Muscle of arm (tissue), 14 donors: ENCODE measurements at places on chromosomes 2 and 18.
A peak's percentile ranks its signal among the peaks of the same experiment; 100 is the strongest.

DNA sequence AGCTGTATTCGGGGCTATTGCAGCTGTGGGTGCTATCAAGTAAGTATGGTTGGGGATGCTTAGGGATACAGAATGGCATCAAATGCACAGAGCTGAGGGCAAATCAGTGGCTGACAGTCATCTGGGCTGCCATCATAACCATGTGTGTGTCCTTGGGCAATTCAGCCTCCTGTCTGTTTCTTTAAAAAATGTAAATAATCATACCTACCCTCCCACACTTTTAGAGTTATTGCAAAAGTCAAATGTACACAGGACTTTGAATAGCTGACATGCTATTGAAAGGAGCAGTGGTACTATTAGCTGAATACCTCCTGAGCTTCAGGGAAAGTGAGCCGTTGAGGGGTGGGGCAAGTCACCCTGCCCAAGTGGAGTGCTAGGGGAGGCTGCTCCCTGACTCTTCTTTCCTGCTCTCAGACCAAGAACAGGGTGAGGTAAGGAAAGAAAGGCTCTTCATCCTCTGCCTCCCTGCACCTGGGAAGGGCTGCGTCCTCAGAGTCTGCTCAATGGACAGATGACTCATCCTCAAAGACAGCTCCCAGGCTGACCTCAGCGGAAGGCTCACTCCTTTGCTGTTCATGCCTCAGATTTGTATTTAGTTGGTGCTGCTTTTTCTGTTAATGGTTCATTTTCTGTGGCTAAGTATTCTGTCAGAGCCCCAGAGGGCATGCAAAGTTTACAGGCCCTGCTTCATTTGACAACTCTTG is 54.9 kb upstream of the BZW1 start:
- no peak for DNase-seq

- no peak for DNase-seq
These were observed 1475.9 kb upstream of the NXPH2 start for GRCh38 chr2:140256080-140256479.

DNA sequence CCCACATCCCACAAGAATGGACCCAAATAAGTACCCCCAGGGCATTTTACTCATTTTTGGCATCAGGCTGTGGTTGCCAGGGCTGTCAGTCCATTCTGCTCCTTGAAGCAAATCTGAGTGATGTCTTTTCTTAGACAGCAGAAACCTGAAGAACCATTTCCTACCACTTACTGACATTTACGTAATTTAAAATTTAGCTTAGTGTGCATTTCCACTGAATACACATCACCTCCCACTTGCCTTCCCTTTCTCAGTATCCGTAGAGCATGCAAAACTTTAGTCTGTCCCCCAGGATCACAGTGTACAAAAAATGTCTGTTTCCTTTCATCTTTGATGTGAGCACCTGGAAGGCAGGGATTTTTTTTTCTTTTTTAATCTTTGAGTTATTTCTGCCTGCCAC is 130.3 kb downstream of the XIRP2 start:
- no peak for DNase-seq

GRCh38 chr2:99831772-99832171 is 310.6 kb downstream of the AFF3 start:
- DNase-seq, result no peak

DNA sequence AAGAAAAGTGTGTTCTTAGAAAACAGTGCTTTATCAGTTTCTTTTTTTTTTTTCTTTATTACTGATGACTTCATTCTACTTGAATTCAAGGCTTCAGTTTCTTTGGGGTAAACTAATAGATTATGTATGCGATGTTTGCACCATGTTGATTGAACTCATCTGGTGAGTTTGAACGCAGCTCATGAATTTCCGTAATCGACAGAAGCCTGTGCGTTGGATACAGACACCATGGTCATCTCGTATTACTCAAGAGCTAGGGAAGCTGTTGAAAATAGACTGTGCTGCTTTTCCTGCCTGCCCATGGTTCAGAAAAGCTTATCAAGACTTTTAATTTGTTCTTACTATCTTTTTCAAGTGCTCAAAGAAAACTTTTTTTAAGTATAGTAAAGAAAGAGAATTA is 185.5 kb upstream of the NRP2 start:
- no peak for DNase-seq

DNA sequence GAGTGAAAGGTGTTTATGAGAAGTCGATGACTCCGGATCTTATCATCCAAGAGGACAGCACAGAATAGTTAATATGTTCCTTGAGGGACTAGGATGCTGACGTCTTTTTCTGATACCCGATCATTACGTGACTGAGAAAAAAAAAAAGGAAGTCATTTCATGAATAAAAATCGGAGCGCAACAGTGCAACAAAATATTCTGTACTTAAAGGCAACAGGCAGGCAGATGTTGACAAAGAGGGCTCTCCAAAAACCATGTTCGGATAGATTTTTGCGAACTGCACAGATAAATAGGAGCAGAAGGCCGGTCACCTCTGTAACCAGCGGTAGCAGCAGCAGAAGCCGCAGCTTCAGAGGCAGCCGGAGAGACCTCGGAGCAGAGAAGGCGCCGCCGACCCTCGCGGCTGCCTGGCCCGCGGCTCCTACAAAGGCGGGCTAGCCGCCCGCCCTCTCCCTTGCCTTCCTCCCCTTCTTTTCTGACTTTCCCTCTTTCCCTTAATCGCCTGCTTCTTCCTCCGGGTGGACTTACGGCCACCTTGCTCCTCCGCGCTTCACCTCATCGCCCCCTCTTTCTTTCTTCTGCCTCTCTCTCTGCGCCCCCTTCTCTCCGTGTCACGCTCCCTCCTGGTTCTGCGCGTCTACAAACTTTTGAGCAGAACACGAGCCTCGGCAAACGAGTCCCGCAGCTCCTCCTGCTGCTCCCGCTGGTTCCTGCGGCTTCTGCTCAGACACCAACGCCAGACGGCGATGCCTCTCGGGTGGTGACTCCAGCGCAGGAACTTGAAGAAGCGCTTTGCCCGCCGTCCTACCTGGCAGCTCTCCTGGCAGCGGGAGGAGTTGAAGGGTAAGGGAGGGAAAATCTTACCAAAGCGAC is at the start of gene ADCYAP1:
TSS of gene ADCYAP1 (plus strand) at position 654 of the 873 bp plus-strand sequence. CDS start 516 bp downstream, outside the sequence.
- DNase-seq, result no peak

DNA sequence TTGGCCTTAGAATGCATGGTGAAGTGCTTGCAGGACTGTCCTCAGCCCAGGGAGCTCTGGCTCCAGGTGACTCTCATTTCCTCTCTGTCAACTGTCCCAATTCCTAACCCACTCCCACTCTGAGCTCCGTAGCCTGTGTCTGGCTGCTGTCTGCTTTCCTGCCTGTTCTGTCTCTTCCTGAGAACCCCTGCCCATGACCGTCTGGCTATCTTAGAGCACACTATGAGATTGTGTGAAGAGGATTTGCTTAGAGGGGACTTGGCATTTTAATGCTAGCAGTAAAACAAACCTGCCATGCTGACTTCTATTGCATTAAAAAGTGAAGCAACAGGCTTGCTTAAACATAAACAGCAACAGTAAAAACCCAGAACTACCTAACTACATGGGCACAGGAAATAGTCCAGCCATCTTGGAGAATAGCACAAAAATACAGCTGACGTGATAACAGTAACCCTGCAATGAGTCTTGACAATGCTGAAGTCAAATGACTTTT is 234.7 kb downstream of the PRKCE start:
- DNase-seq, result no peak

DNA sequence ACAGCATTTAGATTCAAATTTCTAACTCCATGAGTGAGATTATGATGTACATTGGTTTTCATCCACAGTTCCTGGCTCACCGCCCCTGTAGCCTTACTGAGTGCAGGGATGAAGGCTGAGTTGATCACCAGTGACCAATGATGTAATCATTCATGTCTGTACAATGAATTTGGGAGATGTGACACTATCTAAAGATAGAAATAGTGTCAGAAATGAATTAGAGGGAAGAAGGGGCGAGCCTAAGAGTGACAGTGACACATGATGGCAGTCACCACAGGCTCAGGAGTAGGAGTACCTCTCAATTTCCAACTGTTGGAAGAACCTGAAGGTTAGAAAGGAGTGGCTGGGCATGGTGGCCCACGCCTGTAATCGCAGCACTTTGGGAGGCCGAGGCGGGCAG is 3.2 kb downstream of the METTL4 start:
- no peak for DNase-seq

DNA sequence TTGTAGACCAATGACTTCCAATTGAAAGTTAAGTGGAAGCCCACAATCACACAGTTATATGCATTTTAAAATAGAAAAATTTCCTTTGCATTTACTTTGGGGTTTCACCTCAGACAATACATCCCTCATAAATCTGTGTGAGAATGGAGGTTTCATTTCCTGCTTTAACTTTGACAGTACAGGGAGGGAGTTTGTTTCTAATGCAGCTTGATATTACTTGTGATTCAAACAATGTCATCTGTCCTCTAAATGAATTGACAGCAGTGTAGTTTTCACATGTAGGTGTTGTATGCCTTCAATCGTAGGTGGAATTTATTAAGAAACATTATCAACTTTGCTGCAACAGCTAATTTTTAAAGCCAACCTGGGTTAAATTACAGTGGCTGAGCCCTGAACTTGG is 75.2 kb downstream of the TMEFF2 start:
- no peak for DNase-seq

GRCh38 chr2:233247744-233248143 is 3.7 kb upstream of the ATG16L1 start:
- DNase-seq, result no peak

- no peak for DNase-seq
These were observed 90.7 kb downstream of the STK39 start for GRCh38 chr2:168156661-168157060.

DNA sequence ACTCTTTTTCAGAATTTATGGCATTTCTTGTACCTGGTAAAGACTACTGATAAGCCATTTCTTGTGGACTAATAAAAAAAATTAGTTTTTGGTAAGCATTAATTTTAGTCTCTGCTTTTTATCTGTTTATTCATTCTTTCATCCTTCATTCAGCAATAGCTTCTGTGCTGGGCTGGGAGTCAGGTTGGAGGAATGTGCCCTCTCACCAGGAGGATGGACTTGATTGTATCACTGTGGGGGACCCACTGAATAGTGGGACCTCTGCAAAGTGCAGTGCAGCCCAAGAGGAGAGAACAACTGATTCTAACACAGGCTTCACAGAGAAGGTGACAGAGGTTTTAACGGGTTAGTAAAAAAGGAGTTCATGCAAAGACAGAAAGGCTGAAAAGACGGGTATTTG is 39.1 kb downstream of the CDC42EP3 start:
- no peak for DNase-seq

DNA sequence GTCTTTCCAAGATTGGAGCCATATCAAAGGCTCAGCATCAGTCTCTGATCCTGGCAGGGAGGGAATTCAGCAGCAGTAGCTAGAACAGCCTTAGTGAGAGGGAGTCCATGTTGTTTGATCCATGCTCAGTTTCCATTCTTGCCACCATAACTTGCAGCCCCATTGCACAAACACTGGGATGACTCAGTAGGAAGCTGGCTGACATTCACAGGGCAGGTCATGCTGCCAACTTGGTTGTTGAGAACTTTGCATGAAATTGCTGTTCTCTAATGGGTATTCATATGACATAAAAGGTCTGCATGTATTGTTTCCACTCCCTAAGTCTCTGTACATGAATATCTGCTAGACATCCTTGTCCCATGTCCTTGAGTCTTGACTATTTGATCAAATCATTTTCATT is 29.9 kb upstream of the STAT4 start:
- DNase-seq, result no peak

GRCh38 chr2:225471482-225471881 is 72.0 kb downstream of the NYAP2 start:
- DNase-seq, result no peak

DNA sequence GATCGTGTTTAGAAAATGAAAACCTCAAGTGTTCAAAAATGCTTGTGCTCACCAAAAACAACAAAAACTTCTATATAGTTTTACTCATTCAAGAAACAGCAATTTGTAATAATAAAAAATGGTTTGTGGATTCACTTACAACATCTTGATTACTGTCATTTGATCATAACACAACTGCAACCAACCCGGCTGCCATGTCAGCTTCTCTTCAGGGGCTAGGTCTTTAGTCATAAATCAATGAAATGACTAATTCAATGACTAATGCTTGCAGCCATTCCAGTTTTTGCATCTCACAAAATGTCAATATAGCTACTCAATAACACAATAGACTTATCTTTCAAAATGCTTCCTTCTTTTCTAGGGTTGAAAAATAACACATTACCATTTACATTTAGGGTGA is 128.0 kb downstream of the OLA1 start:
- no peak for DNase-seq

DNA sequence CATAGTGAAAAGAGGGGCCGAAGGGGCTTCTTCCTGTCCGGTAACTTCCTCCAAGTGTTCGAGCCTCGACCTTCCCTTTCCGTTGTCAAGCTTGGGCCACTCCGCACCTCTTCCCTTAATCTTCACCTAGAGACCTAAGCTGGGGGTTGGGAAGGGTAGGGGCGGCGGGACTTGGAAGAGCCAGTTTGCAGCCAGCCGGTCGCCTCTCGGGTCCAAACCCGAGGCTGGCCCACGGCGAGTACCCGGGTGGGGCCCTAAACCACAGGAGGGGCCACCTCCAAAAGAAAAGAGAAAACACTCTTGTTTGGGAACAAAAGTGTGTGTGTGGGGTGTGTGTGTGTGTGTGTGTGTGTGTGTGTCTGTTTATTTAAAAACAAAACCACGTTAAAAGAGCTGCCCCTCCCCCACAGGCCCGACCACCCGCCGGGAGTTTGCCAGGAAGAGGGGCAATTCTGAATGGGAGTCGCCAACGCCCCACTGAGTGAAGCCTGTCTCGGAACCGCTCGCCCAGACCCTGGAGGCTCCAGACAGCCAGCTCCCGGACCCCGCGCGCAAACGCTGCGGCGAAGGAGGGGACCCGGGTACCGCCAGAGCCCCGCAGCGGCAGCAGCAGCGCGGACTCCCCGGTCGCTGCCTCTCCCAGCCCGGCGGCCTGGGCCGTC is 488 bp upstream of the RHOB start:
- no peak for DNase-seq

- no peak for DNase-seq
These were observed 11.3 kb downstream of the MLPH start for GRCh38 chr2:237498341-237498740.

- no peak for DNase-seq
These were observed 31.5 kb downstream of the MRPL33 start for GRCh38 chr2:27803046-27803445.

DNA sequence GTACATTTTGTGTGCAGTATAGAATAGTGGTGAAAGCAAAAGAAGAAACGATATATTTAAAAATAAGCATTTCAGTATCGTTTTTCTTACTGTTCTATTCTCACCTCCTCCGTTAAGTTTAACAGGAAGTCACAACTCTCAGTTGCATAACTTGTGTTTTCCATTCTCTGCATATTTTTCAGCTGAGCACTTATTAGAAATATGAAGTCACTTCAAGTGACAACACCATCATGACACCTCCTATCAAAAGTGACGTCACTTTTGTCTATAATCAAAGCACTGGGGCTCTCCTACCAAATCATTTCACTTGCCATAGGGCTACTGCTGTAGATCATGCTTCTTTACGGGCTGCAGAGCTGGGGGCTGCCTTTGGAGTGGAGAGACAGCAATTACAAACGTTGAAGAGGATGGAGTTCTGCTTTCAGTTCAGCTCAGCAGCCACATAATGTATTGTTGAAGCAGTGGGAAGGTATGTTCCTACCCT is 36.3 kb downstream of the STAT4 start:
- peak; percentile 4 for DNase-seq
